ENCODE measurements at places on chromosomes 5 and 9. TPM values are rescaled to one million over a fixed set of nuclear protein-coding genes. Genes with fewer than 3 reads are reported as not detected.
A peak's percentile ranks its signal among the peaks of the same experiment; 100 is the strongest.

GRCh38 chr5:152601806-152602732 lies 197.0 kb upstream of the NMUR2 start:
- no peak for ATAC-seq

DNA sequence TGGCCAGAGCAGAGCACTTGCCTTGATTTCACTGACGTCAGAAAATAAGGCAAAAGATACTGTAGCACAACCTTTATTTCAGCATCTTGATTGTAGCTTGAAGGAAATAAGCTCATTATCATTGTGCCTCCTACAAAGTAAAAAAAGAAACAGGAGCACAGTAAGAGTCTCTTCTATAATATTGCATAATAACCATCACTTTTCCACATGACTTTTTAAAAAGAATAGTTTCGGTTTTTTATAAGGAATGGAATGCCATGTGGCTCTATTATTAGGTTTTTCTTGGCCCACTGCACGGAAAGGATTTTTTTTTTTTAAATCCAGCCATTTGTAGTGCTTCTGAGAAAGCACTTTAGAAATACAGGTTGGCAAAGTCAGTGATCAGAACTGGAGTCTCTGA lies 655.3 kb downstream of the LRRC70 start:
- ATAC-seq: peak; percentile 58

DNA sequence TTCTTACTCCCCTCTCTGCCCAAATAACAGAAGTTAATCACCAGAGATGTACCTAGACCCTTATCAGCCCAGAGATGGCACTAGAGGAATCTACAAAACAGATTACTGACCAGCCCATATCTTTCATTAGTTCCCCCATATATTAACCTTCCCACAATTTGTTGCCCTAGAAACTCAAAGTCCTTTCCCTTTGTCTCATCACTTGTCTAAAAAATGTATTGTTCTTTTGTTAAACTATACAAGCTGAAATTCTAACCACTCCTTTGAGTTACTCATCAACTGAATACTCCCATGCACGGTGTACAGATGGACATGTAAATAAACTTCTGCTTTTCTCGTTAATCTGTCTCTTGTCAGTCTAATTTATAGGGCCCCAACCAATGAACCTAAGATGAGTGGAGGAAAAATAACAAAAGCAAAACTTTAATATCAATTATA lies 130.9 kb downstream of the CCDC192 start:
- no peak for ATAC-seq

DNA sequence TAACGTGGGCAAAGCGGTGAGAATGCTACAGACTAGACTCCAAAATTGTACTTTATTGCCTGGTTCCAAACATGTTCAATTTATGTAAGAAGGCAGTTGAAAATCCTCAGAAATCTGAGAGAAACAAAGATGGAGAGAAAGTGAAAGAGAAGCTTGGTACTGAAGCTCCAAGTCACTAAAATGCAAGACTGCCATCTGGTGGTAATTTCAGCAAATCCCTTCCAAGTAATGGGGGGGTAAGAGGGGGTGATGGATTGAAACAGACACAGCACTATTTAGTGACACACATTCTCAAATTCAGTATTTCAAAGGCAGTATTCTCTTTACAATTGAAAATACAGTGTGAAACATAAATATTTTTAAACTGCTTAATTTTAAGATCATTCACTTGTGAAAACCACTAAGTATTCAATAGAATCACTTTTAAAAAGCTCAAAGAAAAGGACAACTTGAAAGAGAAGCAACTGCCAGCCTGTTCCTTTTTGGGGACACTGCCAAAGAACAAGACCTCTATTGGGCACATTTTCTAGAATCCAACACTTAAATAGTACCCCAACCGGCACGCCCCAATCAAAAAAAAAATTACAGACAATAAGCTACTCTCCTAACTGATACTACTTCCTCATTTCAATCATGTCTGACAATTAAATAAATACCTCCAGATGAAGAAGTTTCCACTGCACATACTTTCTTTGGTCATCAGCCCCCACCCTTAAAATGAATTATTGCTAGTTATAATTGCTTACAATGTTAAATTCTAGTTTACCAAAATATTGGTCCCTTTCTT lies 131.5 kb downstream of the AGTPBP1 start:
- peak; percentile 67 for ATAC-seq

Gene ORM2
- total RNA-seq: not detected

GRCh38 chr9:92964607-92965060 lies 17.3 kb downstream of the FGD3 start:
- ATAC-seq: no peak

GRCh38 chr9:110128664-110129329 lies 79.2 kb downstream of the C9orf152 start:
- no peak for ATAC-seq

DNA sequence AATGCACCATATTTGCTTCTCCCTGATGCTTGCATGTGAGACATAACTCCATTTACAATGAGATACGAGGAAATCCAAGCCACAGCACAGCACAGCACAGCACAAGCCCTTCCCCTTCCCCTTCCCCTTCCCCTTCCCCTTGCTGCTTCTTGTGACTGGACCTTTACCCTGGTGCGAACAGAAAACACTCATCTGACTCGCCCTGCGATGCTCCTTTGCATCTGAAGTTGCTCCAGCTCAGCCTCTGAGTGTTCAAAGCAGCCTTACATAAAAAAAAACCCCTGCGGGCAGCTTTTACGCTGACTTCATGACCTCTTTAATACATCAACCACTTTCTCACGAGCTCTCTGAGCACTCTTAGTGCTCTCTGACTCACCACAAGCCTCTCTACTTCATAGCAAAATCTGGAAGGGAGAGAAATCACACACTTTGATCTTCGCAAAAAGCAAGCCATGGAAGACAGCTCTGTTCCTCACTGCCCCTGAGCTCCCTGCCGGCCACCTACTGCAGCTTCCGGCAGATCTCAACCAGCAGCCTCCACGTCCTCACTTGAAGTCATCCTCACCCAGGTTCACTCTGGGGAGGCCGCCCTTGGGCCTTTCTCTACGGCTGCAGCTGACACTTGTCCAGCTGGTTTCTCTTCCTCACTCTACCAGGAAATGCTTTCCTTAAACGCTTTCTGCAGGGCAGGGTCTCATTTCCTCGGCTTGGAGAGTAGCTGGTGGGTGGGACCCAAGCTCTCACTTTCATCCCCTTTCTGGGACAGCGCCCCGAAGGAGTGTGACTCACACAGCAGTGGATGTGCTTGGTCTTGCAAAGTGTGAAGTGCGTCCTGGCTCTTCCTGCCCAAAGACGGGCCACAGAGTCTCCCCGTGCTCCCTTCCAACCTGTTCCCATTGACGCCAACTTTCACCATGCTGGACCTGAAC lies 5.3 kb downstream of the SLC34A1 start:
- peak; percentile 29 for ATAC-seq
